ENCODE measurements at places on chromosomes 4 and X.
A peak's percentile ranks its signal among the peaks of the same experiment; 100 is the strongest.

- DNase-seq = no peak
Observed at GRCh38 chr4:21641696-21642095, 306.9 kb downstream of the KCNIP4 start.

- DNase-seq = no peak
Observed at GRCh38 chrX:97366237-97366636, 482.5 kb downstream of the RPA4 start.

DNA sequence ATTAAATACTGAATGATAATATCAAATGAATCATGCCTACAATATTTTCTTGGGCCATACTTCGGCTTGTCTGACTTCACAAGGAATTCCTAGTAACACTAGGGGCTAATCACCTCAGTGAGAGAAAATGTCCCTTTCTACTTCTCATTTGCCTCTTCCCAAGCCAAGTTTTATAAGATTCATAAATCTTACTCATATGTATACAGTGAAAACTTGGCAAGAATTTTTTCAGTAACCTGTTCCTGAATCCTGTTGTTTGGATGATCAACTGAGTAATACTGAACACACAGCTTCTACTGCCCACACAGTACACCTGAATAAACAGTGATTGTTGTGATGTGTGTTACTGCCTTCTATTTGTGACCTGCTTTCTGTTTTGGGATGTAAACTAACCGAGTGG is 16.5 kb downstream of the TMPRSS11E start:
- no peak for DNase-seq

GRCh38 chrX:3159995-3160720 is 118.9 kb downstream of the ARSF start:
- no peak for DNase-seq

DNA sequence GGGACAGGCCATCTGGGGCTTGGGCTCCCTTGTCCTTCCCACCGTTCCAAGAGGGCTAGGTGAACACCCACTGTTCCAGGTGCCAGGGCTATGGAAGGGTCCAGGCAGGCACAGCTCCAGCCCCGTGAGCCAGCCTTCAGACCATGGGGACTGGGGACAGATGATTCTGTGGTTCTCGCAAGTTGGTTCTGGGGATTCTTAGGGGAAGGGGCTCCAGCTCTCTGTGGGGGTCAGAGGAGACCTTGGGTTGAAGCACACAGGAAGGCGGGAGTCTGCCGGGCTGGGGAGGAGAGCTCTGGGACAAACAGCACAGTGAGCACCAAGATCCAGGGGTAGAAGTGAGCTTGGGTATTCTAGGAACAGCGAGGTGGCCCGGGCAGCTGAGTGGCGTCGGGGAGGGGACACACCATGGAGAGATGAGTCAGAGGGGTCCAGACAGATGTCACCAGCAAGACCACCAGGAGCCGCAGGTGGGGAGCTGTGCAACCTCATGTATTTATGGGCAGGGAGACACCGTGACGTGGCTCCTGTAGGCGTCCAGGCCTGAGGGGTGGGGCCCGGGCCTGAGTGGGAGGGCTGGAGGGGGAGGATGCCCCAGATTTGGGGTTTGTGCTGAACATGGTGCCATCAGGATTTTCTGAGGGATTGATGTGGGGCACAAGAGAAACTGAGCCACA is 48.8 kb upstream of the HMX1 start:
- no peak for DNase-seq

DNA sequence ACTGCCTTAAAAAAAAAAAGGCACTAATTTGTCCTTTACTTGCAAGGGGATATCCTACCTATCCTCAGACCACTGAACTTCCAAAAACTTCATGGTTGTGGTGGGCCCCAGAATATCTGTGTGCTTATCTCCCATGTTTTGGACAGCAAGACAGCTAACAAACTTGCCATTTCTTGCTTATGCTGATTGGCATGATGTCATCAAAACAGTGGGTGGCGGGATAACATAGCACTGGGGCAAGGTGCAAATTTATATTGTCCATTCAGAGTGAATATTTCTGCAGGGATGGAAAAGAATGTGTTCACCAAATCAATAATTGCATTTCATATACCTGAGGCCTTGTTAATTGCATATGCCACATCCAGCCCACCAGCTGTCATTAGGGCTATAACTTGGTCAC is 23.5 kb downstream of the HAUS3 start:
- DNase-seq = no peak

DNA sequence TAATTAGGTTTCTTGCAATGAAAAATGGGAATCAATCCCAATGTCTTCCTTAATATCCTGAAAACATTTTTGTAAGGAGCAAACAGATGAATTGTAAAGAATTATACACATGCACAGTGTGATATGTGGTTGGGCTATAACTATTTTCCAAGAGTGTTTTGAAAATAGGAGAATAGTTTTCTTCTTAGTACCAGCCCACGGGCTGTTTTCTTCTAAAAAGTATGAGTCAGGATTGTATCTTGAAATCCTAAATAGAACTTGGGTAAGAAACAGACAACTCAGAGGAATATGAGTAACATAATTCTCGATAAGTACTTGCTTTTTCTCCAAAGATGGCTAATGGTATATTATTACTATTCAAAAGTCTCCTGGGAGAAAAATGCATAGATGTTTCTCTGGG is 136.7 kb downstream of the MAGEC2 start:
- DNase-seq = no peak

GRCh38 chr4:98615991-98616390 is 42.4 kb downstream of the TSPAN5 start:
- DNase-seq = no peak

- peak; percentile 74 for DNase-seq
Observed at GRCh38 chrX:9312922-9313867, 151.7 kb upstream of the TBL1X start.

- DNase-seq = no peak
Observed at GRCh38 chr4:182265881-182266280, 22.7 kb downstream of the TENM3 start.

- DNase-seq = no peak
Observed at GRCh38 chr4:152100379-152101201, 339.8 kb upstream of the GATB start.

- DNase-seq = no peak
Observed at GRCh38 chrX:153317306-153317705, 4.3 kb downstream of the PNMA6F start.

DNA sequence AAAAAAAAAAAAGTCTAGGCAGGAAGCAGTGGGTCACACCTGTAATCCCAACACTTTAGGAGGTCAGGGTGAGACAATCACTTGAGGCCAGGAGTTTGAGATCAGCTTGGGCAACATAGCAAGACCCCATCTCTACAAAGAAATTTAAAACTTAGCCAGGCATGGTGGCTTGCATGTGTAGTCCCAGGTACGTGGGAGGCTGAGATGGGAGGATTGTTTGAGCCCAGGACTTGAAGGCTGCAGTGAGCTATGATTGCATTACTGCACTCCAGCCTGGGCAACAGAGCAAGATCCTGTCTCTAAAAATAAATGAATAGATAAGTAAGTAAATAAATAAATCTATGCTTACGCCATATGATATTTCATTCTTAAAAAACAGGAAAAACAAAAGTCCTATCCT is 65.3 kb downstream of the DHRSX start:
- no peak for DNase-seq

- DNase-seq = no peak
Observed at GRCh38 chr4:113157086-113157857, 107.8 kb downstream of the ANK2 start.

- DNase-seq = no peak
Observed at GRCh38 chr4:169279108-169279507, 8.4 kb upstream of the SH3RF1 start.

DNA sequence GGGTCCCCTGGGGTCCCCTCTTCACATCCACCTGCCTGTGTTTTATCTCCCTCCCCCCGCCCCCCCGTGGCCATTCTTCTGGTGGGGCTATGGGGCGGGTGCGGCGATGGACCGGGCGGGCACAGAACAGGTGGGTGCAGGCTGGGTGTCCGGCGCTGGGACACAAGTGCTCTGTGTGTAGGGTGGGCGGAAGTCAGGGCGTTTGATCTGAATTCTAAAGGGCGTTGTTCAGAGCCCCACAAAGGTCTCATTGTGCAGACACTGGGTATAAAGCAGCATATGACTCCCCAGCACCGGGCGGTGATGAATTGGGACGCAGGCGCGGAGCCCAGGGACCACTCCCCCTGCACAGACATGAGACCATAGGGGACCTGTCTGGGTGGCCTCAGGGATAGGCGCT is at the start of gene GJB1:
TSS of gene GJB1 (plus strand) at position 296 of the 400 bp plus-strand sequence. CDS start 484 bp downstream, outside the sequence.
- DNase-seq = no peak

DNA sequence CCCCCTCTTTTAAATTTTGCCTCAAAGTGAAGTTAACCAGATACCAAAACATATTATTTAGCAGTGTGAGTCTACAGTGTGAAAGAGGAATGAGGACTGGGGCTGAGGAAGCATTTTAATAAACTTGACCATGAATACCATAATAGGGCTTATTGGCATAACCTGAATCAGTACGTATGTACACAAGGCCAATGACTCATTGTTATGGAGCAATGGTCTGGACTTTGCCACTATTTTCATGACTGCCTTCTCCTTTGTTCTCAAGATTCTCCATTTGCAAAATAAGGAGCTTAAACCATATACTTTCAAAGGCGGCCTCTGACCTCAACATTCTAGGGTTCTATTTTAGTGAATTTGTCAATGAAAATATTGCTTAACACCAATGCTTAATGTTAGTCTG is 102.8 kb upstream of the OR13H1 start:
- DNase-seq = no peak

DNA sequence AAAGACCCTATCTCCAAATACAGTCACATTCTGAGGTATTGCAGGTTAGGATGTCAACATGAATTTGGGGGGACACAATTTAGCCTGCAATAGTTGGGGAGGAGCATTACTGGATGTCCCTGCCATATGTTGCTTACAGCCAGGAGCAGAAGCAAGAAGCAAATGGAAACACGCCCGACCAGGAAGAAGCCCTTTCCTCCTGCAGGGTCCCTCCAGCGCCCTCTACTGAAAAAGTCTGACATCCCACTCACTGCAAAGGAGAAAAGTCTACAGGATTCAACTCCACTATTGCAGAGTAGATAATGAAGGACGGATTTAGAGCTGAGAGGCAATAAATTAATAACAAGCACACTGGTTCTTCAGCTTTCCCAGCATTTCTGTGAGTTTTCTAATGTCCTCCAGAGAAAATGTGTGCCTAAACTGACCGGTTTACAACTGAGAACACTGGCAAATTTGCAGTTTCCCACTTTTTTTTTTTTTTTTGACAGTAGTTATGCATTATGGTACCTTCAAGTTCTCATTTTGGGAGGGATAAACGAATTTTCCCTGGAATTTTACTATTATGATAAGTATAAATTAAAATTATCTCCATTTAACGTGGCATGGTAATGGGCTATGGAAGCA is 31.7 kb downstream of the COQ2 start:
- DNase-seq = peak; percentile 89

DNA sequence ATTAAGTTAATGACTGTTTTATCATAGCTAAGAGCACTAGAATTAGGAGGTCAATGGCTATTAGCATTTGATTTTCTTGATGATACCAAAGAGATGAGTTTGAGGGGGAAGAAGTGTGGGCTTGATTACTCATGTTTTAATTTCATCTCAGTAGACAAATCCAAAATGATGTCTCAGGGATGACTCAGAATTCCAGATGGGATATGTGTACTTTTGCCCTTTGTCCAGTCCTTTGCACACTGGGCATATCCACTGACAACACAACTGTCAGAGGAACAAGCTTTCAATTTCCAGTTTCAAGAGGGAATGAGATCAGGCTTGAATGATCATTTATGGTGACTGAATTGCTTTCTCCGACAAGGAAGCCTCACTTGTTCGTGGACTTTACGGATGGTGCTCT is 325.3 kb upstream of the FTHL17 start:
- no peak for DNase-seq

GRCh38 chrX:154329294-154329693 is 33.7 kb downstream of the TKTL1 start:
- DNase-seq = no peak

- no peak for DNase-seq
Observed at GRCh38 chr4:82968972-82969371, 41.7 kb downstream of the LIN54 start.

DNA sequence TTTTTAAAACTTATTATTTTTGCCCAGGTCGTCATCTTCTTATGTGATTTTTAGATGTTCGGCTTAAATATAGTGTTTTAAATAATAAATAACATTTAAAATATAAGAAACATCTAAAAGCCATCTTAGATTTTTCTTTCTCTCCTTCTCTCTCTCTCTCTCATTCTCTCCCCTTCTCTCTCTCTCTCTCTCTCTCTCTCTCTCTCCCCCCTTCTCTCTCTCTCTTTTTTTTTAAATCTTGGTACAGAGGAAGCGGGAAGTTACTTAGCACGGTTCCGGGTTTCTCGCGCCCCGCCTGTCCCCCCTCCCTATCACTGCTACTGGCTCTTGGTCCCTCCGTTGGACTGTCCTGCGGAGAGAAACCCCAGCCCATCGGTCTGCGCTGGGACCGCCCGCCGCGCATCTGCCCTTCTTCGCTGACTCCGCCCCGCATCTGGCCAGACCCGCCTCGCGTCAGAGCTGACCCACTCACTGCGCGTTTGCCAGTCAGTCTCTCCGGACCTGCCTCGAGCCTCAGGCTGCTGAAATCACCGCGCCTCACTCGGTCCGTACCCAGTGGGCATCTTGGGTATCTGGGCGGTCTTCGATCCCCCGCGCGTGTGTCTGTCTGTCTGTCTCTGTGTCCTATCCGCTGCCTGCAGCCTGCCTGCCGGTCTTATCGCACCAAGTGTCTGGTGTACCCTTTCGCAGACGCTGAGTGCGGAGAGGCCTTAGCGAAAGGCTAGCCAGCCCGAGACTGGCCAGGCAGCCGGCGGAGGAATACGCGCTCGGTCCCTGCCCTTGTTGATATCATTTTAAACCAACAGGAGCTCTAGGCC is at the start of gene PABPC5:
TSS of gene PABPC5 (plus strand) at position 489 of the 818 bp plus-strand sequence. CDS start 739 bp downstream, outside the sequence.
- DNase-seq = peak; percentile 27

- DNase-seq = no peak
Observed at GRCh38 chr4:189765736-189766135, 174.9 kb upstream of the FRG1 start.

DNA sequence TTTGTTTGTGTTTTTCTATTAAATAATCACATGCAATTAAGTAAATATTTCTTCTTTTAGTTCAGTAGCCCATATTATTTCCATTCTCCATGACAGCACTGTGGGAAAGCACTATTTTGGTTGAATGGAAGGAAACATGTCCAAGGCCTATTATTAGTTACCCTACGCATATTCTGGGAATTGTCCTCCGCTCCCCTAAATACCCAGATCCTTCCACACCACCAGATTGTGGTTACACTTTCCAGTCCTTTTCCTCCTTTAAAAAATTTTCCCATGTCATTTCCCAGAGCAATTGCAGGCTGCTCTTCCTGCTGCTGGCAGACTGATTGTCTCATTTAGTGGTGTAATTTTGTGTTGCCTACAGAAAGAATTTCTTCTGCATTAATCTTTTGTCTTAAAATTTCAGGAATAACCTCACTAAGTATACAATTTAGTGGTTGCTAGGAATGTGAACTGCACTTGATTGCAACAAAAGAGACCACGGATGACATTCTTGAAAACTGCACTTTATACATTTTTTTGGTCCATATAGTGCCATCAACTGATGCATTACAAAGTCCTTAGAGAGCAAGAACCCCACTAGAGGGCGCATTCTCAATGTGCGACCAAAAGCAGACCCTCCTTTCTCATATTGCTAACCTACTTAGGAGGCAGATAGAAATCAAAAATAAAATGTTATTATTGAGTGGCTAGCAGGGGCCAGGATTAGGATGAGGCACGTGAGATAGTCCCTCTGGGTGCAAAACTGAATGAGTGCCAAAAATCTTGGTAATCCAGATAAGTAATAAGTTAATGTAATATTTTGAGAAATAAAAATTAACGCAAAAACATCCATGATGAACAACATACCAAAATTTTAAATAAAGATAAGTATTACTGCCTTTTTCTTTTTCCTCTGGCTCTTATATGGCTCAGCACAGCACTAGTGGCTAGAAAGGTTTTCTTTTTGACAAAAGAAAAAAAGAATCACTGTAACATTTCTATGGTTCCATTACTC is 98.8 kb upstream of the IQCM start:
- no peak for DNase-seq

GRCh38 chr4:105272002-105272401 is 125.3 kb downstream of the TET2 start:
- DNase-seq = no peak

Data from left colon (tissue), 2 donors.